Endodermal cell (in vitro differentiated cells): ENCODE measurements at places on chromosomes 2 and 18.

DNA sequence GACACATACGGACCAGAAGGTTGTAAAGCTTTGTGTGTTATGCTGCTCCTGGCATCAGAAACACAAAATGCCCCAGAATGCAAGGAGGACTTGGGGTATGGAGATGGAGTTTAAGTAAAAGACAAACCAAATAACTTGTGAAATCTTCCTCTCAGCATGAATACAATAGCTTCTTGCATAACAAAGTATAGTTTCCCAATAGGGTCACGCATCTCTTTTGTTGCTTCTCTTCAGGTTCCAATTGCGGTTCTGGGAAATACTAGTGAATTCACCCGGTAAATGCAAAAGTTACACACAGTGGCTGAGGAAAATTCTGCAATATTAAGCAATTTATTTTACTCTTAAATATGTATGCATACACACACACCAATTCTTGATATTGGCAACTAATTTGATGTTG is 339.2 kb upstream of the EPHA4 start:
- no peak for DNase-seq

DNA sequence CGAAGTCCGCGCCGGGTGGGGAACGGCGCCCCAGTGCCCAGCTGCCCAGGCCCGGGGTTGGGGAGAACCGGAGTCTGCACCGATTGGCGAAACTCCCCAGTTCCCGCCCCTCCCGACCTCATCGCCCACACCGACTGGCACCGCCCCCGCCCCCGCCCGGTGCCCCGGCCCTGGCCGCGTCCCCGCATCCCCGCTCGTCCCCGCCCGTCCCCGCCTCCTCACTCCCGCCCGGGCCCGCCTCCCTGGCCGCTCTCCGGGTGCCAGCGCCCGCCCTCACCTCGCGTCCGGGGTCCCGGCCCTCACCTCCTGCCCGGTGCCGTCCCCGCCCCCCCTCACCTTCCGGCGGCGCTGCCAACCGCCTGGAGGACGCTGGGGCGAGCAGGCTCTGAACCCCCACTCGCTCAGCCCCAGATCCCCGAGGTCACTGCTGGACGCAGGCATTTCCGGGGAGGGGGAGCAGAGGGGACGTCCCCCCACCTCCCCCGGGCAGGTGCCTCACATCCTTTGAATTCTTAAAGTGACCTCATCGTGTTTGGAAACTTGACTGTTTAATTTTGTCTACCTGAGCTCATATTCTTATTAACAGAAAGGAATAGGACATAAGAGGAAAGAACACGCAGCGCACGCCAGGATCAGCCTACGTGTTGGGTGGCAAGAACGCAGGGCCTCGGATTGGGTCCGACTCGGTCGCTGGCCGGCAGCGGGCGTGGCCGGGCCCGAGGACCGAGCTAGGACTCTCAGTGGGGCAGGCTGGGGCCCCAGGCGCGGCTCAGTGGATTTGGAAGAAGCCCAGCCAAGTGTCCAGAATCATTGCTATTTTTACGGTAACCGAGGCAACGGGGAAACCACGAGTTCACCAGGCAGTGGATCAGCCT is at the start of gene FAM110C:
Gene FAM110C, minus strand, starts transcription at position 35 of the 875 bp plus-strand sequence. CDS start 120 bp downstream, outside the sequence.
- DNase-seq, result peak; percentile 86

GRCh38 chr2:6909431-6910385 is 7.5 kb upstream of the RNF144A start:
- DNase-seq, result no peak

DNA sequence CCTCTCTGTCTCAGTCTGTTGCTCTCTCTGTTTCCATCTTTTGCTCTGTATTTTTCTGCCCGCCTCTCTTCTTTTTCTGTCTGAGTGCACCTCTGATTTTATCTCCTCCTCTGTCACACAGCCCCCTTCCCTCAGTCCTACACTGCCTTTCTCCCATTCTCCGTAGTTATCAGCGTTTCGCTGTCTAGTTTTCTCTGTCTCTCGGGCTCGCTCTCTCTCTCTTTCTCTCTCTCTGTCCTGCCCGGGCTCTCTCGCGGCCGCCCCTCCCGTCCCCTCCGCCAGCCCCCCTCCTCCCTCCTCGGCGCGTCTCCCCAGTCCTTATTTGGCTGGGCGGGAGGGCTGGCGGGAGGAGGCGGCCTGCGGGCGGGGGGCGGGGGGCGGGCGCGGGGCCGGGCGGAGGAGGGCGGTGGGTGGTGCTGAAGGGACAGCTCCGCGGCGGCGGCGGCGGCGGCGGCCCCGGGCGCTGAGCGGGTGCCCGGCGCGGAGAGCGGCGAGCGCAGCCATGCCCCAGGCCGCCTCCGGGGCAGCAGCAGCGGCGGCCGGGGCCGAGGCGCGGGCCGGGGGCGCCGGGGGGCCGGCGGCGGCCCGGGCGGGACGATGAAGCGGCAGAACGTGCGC is at the start of gene KCNK3:
Gene KCNK3, plus strand, starts transcription at position 444 of the 618 bp plus-strand sequence. Its CDS starts 154 bp downstream, at position 598.
- DNase-seq, result peak; percentile 91

GRCh38 chr2:71974846-71975245 is 172.8 kb downstream of the CYP26B1 start:
- no peak for DNase-seq

GRCh38 chr2:224983712-224984554 is 58.3 kb downstream of the DOCK10 start:
- no peak for DNase-seq

GRCh38 chr2:96083064-96083939 is 33.1 kb downstream of the ADRA2B start:
- no peak for DNase-seq

- DNase-seq, result no peak
Observed at GRCh38 chr2:27822049-27822448, 50.5 kb downstream of the MRPL33 start.

DNA sequence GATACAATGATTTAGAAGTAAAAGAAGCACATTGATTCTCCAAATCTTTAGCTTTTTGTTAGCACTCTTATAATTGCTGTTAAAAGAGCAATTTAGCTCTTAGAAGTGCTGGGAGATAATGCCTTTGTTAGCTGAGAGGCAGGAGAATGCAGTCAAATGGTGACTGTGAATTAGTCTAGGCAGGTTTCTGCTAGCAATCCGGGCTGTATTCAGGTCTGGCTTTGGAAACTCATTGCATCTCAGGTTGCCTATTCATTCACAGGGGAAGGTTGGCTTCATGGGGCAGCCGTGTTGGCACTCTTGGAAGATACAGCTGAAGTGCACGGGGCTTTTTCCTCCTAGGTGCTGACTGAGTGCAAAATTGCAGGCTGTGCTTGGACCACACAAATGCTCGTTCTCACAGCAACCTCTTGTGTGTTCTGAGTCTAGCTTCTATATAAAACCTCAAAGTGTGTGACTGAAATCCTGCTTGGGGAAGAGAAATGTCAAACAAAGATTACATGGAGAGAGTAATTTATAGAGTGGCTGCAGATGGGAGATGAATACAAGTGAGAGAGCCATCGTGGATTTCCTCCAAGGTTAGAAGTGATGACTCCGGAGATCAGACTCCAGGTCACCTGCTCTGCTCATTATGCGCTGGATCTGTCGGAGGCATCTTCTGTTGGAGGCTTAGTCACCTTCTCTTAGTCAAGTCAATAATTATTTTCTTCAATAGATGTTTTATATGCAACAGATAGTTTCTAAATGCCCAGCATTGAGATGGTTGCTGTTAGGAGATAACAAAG is 167.8 kb downstream of the PMAIP1 start:
- peak; percentile 57 for DNase-seq

DNA sequence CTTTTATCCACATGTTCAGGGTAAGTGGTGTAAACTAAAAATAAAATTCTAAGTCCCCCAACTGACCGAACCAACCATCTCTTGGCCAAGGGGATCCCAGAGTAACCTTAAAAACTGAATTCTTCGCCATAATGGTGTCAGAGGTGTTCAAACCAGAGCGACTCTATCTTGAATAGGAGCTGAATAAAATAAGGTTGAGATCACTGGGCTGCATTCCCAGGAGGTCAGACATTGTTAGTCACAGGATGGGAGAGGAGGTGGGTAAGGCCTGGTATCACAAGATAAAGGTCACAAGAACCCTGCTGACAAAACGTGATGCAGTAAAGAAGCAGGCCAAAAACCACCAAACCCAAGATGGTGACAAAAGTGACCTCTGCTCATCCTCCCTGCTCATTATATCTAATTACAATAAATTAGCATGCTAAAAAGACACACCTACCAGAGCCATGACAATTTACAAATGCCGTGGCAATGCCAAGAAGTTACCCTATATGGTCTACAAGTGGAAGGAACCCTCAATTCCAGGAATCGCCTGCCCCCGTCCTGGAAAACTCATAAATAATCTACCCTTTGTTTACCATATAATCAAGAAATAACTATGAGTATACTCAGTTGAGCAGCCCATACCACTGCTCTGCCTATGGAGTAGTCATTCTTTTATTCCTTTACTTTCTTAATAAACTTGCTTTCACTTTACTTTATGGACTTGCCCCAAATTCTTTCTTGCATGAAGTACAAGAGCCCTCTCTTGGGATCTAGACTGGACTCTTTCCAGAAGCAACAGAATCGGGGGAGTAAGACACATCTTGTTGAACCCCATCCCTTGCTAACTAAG is 302.4 kb downstream of the STK39 start:
- DNase-seq, result no peak

DNA sequence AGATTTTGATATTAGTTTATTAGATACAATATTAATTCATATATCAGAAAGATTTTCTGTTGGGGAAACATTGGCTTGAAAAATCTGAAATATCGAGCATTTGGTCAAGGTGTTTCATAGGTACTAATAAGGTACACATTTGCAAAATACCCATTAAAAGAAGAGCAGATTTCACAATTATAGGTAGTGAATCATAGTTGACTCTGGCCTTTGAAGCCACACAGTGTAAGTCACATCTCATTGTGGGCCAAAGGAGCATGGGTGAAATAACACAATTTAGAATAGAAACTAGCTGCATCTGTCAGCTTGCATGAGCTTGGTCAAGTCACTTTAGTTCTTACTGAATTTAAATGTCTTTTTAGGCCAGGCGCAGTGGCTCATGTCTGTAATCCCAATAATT is 4.9 kb downstream of the KDM3A start:
- DNase-seq, result no peak

DNA sequence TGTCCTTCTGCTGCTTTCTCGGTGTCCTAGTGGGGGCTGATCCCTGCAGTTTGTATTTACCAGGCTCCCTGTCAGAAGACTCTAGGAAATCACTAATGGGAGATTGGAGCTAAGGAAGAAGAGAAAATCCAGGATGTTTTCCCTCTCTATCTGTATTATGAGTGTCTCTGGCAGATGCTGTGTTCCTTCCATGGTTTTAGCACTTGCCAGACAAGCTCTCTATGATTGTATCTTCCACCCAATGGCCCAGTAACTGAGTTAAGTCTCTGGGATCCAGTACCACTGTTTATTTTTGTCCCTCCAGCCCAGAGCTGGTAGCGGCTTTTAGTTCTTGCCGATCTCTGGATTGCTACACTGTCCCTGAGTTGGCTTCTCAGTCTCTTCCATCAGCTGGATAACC is 494.8 kb upstream of the SLC39A10 start:
- DNase-seq, result no peak

GRCh38 chr2:135952891-135953290 is 32.5 kb downstream of the DARS1 start:
- DNase-seq, result no peak

DNA sequence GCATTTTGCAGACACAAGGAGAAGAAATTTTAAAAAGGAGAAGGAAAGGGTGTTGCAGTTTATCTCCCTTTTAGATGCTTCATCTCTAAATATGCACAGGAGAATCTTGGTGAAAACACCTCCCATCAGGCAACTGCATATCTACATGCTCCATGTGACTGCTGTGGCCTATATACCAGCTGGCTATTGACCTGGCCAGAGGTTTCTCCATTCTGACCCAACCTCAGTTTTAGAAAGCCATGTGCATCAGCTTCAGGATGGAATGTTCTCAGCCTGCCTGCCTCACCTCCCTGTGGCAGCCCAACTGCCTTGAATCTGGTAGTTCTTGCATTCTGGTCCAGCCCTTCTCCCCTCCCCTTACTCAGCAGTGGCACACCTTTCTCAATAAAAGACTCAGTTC is 1958.8 kb upstream of the CELF4 start:
- no peak for DNase-seq
